ENCODE measurements at places on chromosomes 5 and 9.

DNA sequence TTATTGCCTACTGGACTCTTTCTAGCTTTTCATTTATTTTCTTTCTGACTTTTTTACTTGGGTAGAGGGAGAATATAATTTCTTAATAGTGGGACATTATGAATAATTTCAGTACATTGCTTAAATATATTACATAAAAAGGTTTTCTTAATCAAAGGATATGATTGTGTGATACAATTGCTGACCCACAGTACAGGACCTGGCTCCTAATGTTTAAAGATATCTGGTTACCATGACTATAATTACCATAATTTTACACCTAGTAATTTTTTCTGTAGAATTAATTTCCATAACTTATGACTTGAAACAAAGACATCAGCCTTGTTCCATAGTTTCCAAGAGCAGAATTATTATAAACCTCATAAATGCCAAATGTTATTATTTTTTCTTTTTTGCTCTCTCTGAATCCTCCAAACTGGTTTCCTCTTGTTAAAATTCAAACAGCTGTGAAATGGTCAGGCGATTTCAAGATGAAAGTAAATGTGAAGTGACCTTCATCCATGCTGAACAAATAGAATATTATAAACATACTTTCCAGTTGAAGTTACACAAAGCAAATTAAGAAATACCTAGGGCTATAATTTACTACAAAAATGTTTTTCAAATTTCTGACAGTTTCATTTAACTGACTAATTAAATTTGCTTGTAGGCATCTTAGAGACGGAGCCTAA, 301.2 kb upstream of the TYRP1 start:
- DNase-seq, result no peak

- no peak for DNase-seq
Observed at GRCh38 chr5:39780347-39780746, 355.6 kb upstream of the DAB2 start.

GRCh38 chr9:120736881-120737280, 22.6 kb upstream of the MEGF9 start:
- no peak for DNase-seq

GRCh38 chr9:73049280-73049679, 96.4 kb upstream of the ALDH1A1 start:
- no peak for DNase-seq

DNA sequence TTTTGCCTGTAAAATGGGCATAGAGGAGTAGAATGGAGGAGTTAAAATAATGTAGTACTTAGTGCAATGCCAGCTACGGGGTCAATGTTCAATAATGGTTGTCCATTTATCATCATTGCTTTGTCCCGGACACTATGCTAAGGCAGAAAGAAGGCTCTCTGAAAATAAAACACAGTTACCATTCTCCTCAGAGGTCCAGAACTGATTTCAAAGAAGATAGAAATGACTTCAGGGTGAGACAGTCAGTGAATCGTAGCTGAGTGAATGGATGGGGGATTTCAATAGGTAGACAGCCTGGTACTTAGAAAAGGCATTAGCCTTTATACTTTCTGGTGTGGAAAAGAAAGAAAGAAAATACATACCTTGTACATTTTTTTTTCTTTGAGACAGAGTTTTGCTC, 1.2 kb upstream of the AK3 start:
- no peak for DNase-seq

DNA sequence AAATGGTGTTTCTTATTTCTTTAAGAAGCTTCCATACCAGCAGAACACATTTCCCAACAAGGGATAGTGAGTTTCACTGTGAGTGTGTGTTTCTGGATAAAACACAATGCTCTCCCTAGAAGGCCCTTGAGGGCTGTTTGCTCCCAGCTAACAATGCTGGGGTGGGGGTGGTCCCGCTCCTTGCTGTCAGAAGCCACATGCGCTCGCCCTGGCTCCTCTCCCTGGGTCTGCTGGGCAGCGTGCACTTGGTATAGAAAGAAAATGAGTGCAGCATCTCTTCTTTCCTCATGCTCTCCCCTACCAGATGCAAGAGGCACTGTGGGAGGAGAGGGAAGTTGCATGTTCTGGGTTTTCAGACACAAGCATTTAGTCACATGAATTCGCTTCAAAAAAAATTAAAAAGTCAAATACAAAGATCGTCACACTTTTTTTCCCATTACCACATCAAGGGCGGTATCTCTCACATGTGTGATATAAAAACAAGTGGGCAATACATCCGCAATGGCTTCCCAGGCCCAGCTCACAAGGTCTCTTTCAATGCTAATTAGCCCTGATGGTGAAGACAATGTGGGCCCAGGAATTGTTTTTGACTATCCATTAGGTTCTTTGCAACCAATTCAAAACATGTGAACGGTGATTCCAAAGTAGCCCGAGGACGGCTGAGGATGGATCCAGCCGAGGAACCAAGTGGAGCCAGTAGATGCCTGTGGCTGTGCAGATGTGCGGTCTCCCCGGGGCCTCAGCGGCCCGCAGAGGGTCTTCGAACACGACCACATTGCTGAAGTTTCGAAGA, 603.6 kb downstream of the IRX1 start:
- no peak for DNase-seq

- DNase-seq, result no peak
Observed at GRCh38 chr5:143683459-143683858, 128.5 kb upstream of the HMHB1 start.

- no peak for DNase-seq
Observed at GRCh38 chr9:6880626-6881025, 122.9 kb downstream of the KDM4C start.

DNA sequence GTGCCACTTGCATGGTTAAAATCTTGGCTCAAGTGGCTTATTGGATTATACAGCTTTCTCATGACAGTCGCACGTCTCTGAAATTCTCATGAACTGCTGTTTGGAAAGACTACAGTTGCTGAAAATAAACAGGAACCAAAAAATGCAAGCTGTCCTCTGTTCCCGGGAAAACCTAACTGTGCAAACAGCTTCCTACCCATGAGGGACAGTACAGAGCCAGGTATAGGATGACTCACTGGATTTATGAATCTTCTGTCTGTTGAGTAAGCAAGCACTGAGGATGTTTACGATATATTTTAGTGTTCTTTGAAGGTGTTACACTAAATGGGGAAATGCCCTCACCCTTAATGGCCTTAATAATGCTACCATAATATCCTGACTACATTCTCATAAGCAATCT, 380.3 kb upstream of the TNC start:
- DNase-seq, result no peak

DNA sequence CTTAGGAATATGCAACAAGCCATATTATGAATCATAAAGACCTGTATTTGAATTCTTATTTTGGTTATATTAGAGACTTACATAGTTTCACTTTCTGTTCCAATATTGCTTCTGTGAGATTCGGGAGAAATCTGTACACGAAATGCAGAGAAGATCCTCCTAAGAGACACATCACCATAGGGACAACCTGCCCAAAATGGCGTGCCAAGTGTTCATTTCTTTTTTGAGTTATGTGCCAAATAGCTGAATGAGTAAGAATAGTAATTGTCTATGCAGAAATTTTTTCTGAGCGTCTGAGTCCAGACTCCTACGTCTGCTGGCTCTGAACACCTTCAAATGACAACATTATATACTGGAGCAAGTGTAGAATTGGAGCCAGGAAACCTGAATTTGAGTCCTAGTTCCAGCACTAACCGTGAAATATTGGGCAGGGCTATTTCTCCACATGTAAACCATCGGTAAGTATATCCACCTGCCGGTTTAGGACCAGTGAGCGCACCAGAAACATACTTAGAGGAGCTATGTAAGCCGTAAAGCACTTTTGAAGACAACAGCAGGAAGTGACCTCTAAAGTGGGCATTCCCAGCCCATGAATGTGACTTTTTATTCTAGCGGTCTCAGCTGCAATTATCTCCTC, 163.9 kb upstream of the DMRT1 start:
- DNase-seq, result no peak

- no peak for DNase-seq
Observed at GRCh38 chr5:35838370-35839042, 18.2 kb upstream of the IL7R start.

DNA sequence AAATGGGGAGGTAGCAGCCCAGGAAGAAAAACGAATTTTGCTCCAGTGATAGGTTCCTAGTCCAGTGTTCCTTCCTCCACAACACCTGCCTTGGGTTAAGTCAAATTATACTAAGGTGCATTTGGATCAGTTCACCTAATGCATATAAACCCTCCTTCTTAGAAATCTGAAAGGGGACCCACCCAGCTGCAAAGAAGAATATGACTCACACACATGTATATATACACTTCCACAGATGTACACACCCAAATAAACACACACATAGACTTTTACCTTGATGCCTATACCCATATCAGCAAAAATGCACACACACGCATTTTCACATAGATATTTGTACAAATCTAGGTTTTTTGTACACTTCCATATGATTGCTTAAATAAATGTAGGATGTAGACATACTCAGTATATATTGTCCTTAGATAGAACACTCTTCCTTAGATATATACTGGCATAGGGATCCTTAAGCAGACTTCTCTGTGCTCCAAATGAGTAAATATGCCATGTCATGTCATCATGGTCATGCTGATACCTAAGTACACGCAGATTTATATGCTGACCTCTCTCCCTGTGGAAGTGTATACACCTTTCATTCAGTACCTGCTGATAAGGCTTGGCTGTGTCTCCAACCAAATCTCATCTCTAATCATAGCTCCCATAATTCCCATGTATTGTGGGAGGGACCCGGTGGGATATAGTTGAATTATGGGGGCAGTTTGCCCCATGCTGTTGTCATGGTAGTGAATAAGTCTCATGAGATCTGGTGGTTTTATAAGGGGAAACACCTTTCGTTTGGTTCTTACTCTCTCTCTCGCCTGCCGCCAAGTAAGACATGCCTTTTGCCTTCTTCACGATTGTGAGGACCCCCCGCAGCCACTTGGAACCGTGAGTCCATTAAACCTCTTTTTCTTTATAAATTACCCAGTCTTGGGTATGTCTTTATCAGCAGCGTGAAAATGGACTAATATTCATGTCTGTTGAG, 10.2 kb downstream of the ADRB2 start:
- no peak for DNase-seq

- DNase-seq, result no peak
Observed at GRCh38 chr9:2234371-2234893, 219.3 kb downstream of the SMARCA2 start.

DNA sequence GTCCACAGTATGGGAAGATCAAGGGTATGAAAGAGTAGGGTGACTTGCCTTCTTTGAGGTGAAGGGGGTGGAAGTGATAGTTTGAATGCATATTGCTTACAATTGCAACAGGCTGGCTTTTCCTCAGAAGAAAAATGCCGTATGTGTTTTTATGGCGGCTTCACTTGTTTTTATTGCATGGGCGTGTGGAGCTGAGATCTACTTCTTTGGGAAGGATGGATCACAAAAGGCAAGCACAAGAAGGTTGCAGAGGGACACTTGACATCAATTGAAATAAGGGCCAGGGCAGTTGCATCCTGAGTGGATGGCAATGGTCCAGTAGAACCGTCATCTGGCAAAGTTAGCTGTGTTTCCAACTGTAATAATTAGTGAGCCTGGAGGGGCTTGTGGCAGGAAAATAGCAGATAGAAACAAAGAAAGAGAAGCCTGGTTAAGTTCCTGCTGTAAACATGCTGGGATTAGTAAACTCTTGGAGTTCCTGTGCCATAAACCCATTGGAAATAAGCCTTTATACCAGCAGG, 138.4 kb downstream of the NTRK2 start:
- no peak for DNase-seq

DNA sequence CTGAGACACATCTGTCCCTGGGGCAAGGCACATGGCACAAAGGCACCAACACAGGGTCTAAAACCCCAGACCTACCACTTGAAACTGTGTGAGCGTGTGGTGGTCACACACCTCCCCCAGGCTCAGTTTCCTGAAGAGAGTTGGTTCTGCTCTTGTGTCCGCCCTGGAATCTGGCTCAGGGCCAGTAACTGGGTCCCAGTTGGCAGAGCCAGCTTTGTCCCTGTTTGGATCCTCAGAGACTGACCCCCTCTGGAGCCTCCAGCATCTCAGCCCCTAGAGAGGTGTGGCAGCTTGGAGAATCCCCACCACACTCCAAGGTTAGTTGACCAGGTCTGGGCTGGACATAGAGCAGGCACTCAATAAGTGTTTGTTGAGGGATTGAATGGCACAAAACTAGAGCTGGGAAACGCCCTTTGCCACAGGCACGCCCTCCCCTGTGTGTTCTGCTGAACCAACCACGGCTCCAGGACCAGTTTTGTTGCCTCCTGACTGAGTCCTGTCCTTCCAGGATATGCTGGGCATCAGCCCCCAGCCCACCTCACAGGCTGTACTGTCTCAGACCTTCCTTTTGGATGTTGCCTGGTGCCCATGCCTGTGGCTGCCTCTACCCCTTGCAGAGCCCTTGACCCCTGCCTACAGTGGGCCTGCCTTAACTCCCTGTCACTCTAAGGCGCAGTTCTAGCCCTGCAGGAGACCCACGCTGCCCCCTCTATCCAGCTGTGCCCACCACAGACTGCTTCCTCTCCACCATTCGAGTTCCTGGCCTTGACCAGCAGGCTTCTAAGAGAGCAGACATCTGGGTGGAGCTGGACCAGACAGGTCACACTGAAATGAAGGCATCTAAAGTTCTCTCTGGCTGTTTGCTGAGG, 3.8 kb upstream of the PDLIM4 start:
- DNase-seq, result no peak

DNA sequence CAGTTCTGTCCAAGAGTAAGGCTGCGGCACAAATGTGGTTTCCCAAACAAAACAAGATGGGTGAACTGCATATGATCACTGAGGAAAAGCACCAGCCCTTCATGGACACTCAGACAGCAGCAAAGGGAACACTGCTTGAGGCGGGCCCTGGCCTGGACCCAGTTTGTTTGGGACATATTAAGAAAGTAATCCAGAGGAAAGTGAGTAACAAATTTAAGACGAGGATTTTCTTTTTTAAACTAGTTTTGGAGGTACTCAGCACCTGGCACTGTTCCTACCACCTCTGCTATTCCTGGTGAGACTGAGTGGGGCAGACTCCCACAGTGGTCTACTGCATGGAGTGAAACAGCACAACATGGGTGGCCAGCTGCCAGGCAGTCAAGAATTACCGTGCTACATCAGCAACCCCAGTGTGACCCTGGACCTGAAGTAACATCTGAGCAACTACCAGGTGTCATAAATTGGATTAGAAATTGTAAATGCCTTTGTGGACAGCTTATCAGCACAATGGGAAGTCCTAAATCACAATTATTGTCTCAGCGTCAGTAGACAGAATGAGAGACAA, 28.5 kb downstream of the P4HA2 start:
- no peak for DNase-seq

DNA sequence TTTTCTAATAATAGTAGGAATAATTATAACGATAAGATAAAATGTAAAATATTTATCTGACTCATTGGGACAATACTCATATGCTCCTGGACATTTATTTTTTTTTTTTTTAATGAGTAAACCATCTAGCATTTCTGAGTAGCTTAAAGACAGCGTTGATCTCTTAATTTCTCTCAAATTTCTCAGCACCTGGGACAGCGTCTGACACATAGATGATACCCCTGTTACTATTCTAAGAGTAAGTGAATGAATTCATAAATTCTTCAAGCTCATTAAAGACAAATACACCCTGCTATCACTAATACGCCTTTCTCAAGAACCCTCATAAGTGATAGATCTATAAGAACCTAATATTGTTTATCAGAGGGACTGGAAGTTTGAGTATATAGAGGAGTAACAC, 12.0 kb upstream of the HTR4 start:
- DNase-seq, result no peak

GRCh38 chr9:27088981-27089380, 20.0 kb upstream of the TEK start:
- no peak for DNase-seq

GRCh38 chr9:20092561-20092960, 303.7 kb upstream of the SLC24A2 start:
- no peak for DNase-seq

GRCh38 chr9:89008055-89008743, 16.9 kb downstream of the S1PR3 start:
- no peak for DNase-seq
